ENCODE measurements at places on chromosomes 5 and 9.

DNA sequence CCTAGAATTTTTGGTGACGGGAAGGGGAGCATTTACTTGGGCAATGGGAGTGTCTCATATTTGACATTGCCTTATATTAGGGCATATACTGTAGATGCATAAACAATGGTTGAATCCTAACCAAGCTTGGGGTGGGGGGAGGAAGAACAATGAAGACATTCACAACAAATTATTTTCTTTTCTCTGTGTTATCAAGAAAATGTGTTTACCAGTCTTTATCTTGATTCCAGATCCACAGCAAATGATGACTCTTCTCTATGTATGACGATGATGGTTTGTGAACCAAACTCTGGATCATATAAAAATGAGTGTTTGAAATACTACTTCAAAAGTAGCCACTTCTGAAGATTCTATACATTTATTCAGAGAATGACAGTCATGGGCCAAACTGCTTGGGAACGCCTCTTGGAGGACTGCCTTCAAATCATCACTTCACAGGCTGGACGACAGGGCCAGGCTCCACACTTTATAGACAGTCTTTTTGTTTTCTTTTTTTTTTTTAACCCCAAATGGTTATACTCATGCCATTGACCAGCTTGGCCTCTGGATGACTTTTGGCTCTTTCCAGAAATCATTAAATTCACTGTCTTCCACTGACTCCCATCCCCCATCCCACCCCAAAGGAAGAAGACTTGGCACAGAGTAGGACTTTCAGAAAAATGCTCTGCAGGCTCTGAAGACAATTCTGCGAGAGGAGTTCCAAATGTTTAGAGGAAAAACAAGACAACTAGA, 123.8 kb upstream of the LIFR start:
- DNase-seq, result no peak

GRCh38 chr5:143154510-143155370, 248.7 kb downstream of the NR3C1 start:
- DNase-seq, result no peak

- DNase-seq, result no peak
Measured at GRCh38 chr9:68842568-68842967, 137.5 kb downstream of the PIP5K1B start.

DNA sequence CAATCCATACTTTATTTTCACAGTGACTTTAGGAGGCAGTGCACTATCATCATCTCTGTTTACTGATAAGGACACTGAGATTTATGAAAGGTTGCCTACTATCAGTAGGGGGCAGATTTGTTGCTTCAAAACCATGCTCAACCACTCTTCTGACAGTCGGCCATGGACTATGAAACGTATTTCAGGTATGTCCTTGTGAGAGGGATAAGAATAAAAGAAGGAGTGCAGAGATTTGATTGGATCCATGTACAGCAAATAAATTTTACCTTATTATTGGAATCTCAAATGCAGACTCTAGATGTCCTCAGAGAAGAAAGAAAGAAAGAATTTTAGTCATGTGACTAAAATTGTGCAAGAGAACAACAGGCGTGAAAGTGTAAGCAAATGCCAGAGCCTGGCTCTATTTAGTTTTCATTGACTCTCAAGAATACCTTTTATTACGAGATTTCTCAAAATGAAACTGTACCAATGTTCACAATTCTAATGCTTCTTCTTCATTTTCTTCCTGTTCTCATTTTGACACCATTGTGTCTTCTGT, 296.6 kb upstream of the RASA1 start:
- DNase-seq, result no peak

GRCh38 chr9:125888211-125888610, 141.0 kb downstream of the PBX3 start:
- no peak for DNase-seq

- no peak for DNase-seq
Measured at GRCh38 chr5:92370032-92370431, 986.9 kb upstream of the ARRDC3 start.

- no peak for DNase-seq
Measured at GRCh38 chr5:93417490-93417889, 163.5 kb downstream of the NR2F1-AS1 start.

GRCh38 chr9:97752274-97752673, 55.1 kb upstream of the XPA start:
- no peak for DNase-seq

GRCh38 chr5:102583276-102584124, 84.7 kb upstream of the SLCO6A1 start:
- no peak for DNase-seq

DNA sequence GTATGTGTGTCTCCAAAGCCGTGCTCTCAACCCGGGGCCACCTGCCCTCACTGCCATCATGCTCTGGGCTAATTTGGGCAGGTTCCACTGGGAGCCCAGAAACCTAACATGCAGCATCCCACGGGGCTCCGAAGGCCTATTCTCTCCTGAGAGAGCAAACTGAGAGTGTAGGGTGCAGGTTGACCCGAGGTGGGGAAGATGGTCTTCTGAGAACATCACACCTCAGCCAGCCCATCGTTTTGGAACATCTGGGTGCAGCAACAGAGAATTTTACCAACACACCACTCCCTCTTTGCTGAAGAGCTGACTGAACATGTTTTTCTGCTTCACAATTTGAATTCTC, 294.6 kb upstream of the TUT7 start:
- DNase-seq, result no peak

DNA sequence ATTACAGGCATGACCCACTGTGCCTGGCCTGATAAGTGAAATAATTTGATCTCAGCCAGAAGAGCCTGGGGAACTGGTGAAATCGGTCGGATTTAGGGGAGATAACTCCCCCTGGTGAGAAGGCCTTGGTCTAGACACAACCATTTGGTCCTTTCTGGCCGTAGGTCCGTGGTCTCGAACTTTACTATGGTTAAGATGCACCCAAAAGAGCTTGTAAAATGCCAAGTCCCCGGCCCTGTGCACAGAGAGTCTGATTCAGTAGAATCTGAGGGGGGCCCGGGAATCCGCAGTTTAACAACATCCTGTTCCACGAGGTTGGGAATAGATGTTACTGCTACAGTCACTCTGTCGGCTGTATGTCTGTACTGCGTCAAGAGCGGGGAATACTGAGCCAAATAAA, 140.7 kb downstream of the C9orf50 start:
- no peak for DNase-seq

- no peak for DNase-seq
Measured at GRCh38 chr9:35424356-35425352, 65.3 kb upstream of the RUSC2 start.

GRCh38 chr9:109496218-109496617, 1.9 kb downstream of the PTPN3 start:
- no peak for DNase-seq

GRCh38 chr5:133682451-133682850, 70.1 kb upstream of the FSTL4 start:
- DNase-seq, result no peak

GRCh38 chr9:14350754-14351153, 36.8 kb upstream of the NFIB start:
- no peak for DNase-seq

DNA sequence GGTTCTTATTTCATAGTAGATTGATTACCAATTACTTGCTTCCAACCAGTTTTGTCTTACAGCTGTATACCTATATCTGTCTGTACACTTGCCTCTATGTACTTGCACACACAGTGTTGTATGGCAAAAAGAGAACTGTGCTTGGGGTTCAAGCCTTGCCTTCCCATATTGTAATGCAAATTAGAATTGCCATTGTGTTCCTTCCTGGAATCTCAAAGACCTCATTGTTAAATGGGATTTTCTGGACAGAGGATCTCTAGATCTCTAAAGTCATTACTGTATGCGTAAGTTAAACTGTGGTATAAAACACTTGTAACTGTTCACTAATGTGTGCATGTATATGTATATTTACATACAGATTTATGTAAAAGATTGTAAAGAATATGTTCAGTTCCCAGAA, 428.8 kb downstream of the CAAP1 start:
- DNase-seq, result no peak

DNA sequence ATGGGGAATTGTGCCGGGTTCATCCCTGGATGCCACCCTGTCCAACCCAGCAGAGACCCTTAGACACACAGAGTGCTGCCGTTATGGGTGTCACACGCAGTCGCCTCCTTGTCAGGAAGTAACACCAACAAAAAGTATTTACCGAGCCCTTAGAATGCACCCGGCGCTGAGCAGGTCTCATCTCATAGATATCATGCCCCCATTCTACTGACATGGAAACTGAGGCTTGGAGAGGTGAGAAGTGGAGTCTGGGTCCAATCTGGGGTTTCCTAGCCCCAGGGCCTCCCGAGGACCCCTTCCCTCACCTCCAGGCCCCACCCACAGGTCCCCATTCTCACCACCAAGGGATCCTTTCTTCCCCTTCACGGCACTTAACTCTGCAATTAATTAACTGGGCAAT, 36.8 kb upstream of the BARHL1 start:
- DNase-seq, result no peak

DNA sequence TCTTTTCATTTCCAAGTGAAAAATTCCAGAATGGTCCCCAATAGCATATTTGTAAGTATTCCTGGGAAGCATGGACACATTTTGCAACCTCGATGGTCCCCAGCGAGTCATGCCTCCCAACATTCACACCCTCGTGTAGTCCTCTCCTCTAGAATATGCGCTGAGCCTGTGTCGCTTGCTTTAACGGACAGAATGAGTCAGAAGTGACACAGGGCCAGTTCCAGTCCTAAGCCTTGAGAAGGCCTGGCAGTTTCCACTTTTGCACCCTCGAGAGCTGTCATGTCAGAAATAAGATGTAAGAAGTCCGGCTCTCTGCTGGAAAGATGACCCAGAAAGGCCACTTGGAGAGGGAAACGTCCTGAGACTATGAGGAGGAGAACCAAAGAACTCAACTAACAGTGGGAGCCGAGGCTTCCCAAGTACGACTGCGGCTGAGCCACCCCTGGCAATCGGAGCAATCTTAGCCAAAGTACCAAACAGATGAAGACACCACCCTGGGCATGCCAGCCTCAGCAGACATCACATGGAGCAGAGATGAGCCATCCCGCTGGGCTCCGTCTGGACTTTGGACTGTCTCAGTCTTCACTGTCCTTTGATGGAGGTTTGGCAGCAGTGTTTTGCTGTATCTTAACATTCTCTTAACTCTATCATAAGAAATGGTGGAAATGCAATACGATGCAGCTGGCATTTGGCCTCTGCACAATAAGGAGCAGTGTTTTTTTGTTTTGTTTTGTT, 42.6 kb upstream of the GFPT2 start:
- DNase-seq, result no peak

DNA sequence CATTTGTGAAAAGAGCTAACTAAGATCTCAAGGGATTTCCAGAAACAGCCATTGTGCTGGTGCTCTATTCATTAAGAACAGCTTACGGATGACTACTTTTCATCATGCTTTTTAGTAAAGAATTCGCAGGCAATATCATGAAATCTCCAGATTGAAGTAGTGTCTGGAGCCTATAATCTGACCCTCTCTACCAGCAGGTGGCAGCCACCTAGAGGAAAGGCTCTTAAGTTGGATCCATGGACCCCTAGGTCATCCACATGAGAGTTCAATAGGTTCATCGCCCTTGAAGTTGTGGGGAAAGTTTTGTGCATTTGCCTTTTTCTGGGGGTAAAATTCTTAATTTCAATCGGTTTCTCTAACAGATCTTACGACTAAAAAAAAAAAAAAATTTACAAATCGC, 82.3 kb downstream of the SLC1A3 start:
- DNase-seq, result no peak

DNA sequence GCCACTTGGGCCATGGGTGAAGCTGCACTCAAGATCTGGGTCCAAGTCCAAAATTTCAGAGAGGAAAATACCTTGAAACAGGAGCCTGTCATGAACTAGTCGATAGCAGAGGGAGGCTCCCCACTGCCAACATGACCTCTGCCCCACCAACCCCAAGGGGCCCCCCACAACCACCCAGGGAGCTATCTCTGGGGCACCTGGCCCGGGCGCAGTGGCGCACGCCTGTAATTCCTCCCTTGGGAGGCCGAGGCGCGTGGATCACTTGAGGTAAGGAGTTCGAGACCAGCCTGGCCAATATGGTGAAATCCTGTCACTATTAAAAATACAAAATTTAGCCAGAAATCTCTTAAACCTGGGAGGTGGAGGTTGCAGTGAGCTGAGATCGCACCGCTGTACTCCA, 20.1 kb upstream of the HMCN2 start:
- DNase-seq, result no peak

- no peak for DNase-seq
Measured at GRCh38 chr5:78252715-78253114, 41.8 kb downstream of the AP3B1 start.

DNA sequence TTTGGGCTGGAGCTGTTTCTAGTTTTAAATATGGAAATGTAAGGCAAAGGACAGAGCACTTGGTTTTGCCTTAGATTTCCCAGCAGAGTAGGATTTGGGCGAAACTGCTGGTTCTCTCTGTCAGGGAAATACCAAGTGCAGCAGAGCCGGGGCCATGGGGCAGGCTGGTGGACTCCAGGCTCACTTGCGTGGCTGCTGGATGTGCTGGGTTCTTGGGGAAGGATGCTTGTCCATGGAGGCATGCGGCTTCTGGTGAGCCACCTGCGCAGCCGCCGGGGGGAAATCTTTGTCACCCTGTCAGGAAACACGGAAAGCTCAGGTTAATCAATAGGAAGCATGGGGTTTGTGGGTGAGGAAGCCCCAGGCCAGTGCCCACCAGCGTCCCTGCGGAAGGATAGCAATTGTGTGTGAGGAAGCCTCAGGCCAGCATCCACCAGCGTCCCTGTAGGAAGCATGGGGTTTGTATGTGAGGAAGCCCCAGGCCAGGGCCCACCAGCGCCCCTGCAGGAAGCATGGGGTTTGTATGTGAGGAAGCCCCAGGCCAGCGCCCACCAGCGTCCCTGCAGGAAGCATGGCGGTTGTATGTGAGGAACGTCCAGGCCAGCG, 80.1 kb downstream of the DAP start:
- DNase-seq, result no peak

DNA sequence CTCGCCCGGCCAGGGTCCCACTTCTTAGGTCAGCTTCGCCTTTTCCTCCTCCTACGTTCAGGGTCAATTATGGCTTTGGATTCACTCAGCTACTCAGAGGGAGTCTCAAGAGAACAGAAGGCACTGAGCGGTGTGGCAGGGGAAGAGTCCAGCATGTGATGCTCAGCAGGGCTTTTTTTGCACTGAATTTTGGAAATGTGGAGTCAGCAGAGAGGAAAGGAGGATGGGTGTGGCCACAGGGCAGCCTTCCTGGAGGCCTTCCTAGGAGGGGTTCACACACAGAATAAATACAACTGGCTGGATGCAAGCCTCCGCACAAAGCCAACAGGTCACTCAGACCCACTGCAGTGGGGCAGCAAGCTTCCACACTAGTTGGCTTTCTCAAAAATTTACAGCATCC, 4.8 kb downstream of the NAIF1 start:
- no peak for DNase-seq

DNA sequence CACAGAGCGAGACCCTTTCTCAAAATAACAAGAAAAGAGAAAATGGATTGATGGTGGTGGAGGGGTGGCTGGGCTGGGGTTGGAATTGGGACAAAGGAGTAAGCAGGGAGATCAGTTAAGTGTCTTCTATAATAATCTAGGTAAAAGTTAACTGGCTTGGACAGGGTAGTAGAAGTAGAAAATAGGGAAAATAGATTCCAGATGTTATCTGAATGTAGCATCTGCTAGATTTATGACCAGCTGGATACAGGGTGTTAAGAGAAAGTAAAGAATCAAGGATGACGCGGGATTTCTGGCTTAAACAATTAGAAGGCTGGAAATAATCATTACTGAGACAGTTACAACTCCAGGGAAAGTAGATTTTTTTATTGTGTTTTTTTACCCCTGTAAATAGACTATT, 13.0 kb downstream of the PPP6C start:
- no peak for DNase-seq

GRCh38 chr5:102628441-102629175, 126.5 kb upstream of the PAM start:
- no peak for DNase-seq

GRCh38 chr5:40937075-40937474, 27.8 kb downstream of the C7 start:
- no peak for DNase-seq

Measured in SIG-M5 (cell line).